ENCODE measurements at places on chromosomes 12 and 14. TPM values are rescaled to one million over a fixed set of nuclear protein-coding genes. Genes with fewer than 3 reads are reported as not detected.

The PSME1 gene
- polyA plus RNA-seq: 324 TPM

The C12orf54 gene
- polyA plus RNA-seq: not detected

The GPR68 gene
- polyA plus RNA-seq: 2.9 TPM

The HHIPL1 gene
- polyA plus RNA-seq: 0.94 TPM

The SLC10A1 gene
- 0.13 TPM for polyA plus RNA-seq

The ELK3 gene
- 21.0 TPM for polyA plus RNA-seq

The NXPH4 gene
- polyA plus RNA-seq: 0.91 TPM

The ASCL1 gene
- 6.4 TPM for polyA plus RNA-seq

The ADAMTS20 gene
- 0.49 TPM for polyA plus RNA-seq

The CD163 gene
- 10.4 TPM for polyA plus RNA-seq

The CLEC1B gene
- polyA plus RNA-seq: 0.19 TPM

The BCAT1 gene
- polyA plus RNA-seq: 6.1 TPM

The LIN7A gene
- polyA plus RNA-seq: 10.1 TPM

The GPATCH2L gene
- polyA plus RNA-seq: 25.2 TPM

The XRCC3 gene
- polyA plus RNA-seq: 14.7 TPM

The CMKLR1 gene
- polyA plus RNA-seq: 3.4 TPM

The CARMIL3 gene
- polyA plus RNA-seq: 2.4 TPM

The ZNF268 gene
- polyA plus RNA-seq: 23.2 TPM

The ARHGEF40 gene
- polyA plus RNA-seq: 28.7 TPM

The INHBE gene
- 0.28 TPM for polyA plus RNA-seq

The KRT75 gene
- polyA plus RNA-seq: not detected

The ARPC3 gene
- polyA plus RNA-seq: 298 TPM

The NFE2 gene
- polyA plus RNA-seq: 2.1 TPM

The VWF gene
- polyA plus RNA-seq: 13.8 TPM

The DCN gene
- polyA plus RNA-seq: 568 TPM

The GLIPR1L2 gene
- 1.3 TPM for polyA plus RNA-seq

The CLEC4D gene
- polyA plus RNA-seq: 0.03 TPM

The ANO4 gene
- 3.4 TPM for polyA plus RNA-seq

The PPP4R4 gene
- polyA plus RNA-seq: 0.16 TPM

The EIF2S3B gene
- 2.8 TPM for polyA plus RNA-seq

The SLC41A2 gene
- polyA plus RNA-seq: 4.1 TPM

The MYF5 gene
- polyA plus RNA-seq: 0.07 TPM

The KRT71 gene
- polyA plus RNA-seq: 0.04 TPM

The SPRYD4 gene
- polyA plus RNA-seq: 4.7 TPM

The TCL1A gene
- polyA plus RNA-seq: 0.40 TPM

The KRT3 gene
- polyA plus RNA-seq: not detected

The OR11H12 gene
- not detected for polyA plus RNA-seq

The TAS2R46 gene
- 0.13 TPM for polyA plus RNA-seq

The ADGRD1 gene
- 84.8 TPM for polyA plus RNA-seq

The ADCY4 gene
- 10.5 TPM for polyA plus RNA-seq

The ANO2 gene
- 2.7 TPM for polyA plus RNA-seq

The OR10P1 gene
- polyA plus RNA-seq: not detected

The PSMB5 gene
- 112 TPM for polyA plus RNA-seq

The SMCO2 gene
- 0.25 TPM for polyA plus RNA-seq

The REP15 gene
- polyA plus RNA-seq: 30.4 TPM

The TAMALIN gene
- polyA plus RNA-seq: 9.6 TPM

The RAPGEF3 gene
- polyA plus RNA-seq: 7.9 TPM

The KRT72 gene
- polyA plus RNA-seq: 2.0 TPM

The PLEKHA5 gene
- 43.8 TPM for polyA plus RNA-seq

The NDUFB1 gene
- 246 TPM for polyA plus RNA-seq

The CCDC88C gene
- 28.0 TPM for polyA plus RNA-seq

The IQSEC3 gene
- 2.7 TPM for polyA plus RNA-seq

The TAS2R14 gene
- 3.5 TPM for polyA plus RNA-seq

The GYS2 gene
- polyA plus RNA-seq: 0.03 TPM

The LRTM2 gene
- 0.13 TPM for polyA plus RNA-seq

The STYK1 gene
- 0.94 TPM for polyA plus RNA-seq

Data from large intestine (tissue), 12 donors.